AG08395 (cell line): ENCODE measurements at places on chromosomes 5 and 9.

GRCh38 chr9:106622164-106622487, 240.8 kb upstream of the ZNF462 start:
- DNase-seq = no peak

- no peak for DNase-seq
Observed at GRCh38 chr5:173699966-173700365, 83.5 kb upstream of the BOD1 start.

DNA sequence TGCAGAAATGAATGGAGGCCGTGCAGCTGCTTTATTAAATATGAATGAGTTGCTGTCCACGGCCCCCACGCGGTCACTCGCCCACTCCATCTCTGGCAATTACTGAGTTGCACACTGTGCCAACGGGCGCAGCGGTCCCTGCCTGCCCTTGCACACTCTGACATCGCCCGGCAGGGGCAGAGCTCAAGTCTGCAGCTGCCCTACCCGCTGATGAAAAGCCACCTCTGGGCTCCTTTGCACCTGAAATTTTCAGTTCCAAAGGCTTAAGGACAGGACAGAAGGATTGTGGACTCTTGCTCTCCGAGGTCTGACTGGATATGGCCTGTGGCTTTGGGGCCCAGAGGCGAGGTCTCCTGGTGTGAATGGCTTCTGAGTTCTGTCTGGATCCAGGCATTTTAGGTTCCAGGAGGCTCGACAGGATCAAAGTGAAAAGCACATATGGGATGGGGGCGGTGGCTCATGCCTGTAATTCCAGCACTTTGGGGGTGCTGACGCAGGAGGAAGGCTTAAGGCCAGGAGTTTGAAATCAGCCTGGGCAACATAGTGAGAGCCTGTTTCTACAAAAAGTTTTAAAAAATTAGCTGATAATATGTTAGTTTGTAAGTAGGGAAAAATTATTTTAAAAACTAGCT, 201.8 kb downstream of the PAX5 start:
- DNase-seq = no peak

- no peak for DNase-seq
Observed at GRCh38 chr5:141490271-141490670, 1.4 kb downstream of the PCDHGC5 start.

DNA sequence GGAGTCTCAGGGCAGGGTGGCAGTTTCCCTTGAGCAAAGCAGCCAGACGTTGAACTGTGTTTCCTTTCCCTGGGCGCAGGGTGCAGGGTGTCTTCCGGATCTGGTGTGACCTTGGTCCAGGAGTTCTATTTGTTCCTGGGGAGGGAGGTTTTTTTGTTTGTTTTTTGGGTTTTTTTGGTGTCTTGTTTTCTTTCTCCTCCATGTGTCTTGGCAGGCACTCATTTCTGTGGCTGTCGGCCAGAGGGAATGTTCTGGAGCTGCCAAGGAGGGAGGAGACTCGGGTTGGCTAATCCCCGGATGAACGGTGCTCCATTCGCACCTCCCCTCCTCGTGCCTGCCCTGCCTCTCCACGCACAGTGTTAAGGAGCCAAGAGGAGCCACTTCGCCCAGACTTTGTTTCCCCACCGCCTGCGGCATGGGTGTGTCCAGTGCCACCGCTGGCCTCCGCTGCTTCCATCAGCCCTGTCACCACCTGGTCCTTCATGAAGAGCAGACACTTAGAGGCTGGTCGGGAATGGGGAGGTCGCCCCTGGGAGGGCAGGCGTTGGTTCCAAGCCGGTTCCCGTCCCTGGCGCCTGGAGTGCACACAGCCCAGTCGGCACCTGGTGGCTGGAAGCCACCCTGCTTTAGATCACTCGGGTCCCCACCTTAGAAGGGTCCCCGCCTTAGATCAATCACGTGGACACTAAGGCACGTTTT, 3.5 kb upstream of the PHYHD1 start:
- DNase-seq = peak; percentile 86

- DNase-seq = no peak
Observed at GRCh38 chr5:95996904-95997723, 35.5 kb upstream of the ELL2 start.

DNA sequence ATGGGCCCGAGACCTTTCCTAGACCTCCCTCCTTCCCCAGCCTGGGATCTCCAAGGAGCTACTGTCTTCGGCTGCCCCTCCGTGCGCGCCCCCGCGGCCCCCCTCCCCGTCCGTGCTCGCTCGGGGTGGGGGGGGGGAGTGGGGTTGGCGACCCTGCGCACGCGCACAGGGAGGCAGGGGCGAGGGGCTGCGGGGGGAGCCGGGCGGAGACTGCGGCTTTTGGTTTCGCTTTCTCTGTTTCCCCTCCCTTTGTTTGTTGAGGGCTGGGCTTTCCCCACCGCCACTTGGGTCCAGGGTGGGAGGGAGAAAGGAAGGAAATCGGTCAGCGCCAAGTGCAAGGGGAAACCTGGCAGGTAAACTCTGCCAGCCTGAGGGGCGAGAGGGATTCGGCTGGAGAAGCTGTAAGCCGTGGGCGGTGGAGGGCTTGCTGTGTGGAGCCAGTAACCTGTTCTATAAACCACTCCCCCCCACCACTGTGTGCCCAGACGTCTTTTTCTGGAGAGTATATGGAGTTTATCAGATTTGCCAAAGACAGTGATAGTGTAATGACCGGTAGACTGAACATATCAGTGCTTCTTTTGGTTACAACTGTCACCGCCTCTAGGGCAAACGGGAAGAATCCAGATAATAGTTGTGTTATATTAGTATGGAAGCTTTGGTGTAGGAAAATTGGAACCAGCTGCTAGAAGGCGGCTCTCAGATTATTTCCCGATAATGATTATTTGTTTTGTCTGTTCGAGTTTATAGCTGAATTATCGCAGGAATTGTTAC, 684 bp downstream of the DNAJA1 start:
- DNase-seq = peak; percentile 45

- DNase-seq = no peak
Observed at GRCh38 chr5:178630475-178630930, 3.7 kb upstream of the CLK4 start.

- DNase-seq = no peak
Observed at GRCh38 chr5:114391321-114391720, 29.5 kb downstream of the KCNN2 start.

DNA sequence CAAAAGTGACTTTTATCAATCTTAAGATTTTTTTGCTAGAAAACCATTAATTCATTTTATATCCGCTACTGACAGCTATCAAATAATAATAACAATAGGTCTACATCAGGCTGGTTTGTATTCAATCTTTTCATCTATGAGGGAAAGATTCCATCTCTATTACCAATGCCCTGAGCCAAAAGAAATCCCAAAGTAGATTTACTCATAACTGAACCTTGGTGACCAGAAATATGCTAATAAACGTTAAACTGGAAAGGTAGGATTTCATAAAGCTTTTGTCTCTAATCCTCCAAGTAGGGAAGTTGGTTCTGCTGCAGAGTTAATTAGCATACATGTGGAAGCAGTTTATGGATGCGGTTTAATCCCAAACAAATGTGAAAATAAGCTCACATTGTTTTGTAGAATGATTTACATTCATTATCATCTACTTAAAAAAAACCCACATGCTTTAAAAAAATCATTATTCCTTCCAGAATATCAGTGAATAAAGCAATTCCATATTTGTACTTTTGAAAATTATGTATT, 715.5 kb downstream of the CETN3 start:
- DNase-seq = no peak

GRCh38 chr9:28774433-28775235, 1201.4 kb upstream of the C9orf72 start:
- DNase-seq = no peak

DNA sequence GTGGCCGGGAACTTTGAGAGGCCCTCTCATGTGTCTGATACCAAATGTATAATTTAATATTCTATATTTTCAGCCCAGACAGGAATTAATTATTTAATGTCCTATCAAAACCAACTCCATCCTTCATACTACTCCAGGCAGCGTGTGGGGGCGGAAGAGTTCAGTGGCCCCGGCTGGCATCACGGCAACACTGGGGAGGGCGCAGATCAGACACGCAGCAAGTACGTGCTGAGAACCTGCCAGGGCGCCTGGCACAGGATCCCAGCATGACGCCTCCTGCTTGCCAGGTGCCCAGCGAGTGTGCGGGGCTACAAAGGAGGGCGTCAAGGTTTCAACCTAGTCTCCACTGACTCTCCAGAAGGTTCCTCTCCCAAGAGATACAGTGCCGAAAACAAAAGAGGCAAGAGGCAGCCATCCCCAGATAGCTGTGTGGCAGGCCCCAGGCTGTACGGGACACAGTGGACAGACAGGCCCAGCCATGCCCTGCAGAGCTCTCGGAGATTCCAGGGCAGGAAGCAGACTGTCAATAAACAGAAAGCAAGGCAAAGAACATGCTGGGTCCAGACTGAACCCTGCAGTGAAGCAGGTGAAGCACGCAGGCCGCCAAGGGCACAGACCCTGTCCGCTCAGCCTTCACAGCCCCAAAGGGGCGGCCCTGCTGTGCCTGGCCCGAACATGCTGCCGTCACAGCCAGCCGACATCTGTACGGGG, 110.3 kb downstream of the VAV2 start:
- no peak for DNase-seq

DNA sequence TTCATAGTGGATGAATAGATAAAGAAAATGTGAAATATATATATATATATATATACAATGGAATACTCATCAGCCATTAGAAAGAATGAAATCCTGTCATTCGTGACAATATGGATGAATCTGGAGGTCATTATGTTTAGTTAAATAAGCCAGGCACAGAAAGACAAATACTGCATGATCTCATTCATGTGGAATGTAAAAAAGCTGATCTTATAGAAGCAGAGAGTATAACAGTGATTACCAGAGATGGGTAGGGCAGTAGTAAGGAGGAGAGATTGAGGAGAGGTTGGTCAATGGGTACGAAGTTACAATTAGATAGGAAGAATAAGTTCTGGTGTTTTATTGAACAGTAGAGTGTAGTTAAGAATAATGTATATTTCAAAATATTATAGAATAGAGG, 19.7 kb upstream of the PCDHAC2 start:
- no peak for DNase-seq

DNA sequence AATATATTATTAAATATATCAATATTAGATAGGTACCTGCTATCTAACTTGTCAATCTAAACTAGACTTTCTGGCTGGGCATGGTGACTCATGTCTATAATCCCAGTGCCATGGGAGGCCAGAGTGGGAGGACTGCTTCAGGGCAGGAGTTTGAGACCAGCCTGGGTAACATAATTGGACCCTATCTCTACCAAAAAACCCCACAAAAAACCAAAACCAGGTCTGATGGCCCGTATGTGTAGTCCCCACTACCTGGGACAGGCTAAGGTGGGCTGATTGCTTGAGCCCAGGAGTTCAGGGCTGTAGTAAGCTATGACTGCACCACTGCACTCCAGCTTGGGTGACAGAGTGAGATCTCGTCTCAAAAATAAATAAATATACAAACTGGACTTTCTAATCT, 55.0 kb downstream of the PJA2 start:
- no peak for DNase-seq

DNA sequence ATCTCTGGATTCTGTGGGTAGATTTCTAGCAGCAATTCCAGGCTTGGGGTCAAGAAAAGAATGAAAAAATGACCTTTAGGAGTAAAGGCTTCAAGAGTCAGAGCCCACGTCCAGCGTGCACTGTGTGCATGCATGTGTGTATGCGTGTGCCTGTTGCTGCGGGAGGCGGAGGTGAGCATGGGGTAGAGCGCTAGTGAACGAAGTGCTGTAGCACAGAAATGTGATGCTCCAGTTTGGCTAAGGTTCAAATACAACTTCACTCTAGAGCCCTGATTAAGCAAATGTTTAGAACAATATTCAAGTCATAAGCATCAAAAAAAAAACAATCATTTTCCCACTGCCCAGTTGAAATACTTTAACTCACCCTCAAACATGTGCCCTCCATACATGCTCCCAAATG, 403.9 kb downstream of the ZNF608 start:
- no peak for DNase-seq

- no peak for DNase-seq
Observed at GRCh38 chr9:76101075-76101474, 210.6 kb downstream of the PCSK5 start.

DNA sequence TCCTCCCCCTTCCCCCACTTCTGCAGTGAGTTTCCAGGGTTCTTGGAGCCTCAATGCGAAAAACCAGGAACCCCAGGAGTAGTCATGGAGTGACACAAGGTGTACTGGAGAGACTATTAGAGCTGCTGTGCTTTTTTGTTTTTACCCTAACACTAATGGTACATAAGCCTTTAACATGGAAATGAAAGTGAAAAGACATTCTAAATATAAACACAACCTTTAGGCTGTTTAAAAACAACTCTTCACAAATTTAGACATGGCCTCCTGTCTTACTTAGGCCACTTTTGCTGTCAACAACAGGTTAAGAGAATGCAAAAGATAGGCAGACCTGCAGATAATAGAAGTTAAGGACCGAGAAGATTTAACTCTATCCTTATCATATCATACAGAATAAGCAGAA, 232.2 kb downstream of the DENND1A start:
- no peak for DNase-seq

DNA sequence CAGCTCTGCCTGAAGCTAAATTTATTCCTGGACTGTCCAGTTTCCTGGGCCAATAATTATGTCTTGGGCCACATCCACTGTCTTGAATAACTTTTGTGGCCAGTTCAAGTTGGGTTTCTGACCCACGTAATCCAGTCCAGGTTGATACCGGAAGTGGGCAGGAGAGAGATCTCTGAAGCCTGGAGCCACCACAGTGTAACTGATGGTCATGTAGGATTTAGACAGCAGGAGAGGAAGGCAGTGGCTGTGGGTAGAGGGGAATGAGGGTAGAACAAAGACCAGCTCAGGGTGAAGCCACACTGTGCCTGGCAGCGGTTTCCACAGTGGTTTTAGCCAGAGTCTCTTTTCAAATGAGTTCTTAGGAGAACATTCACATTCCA, 30.2 kb downstream of the SH3PXD2B start:
- DNase-seq = no peak

- DNase-seq = no peak
Observed at GRCh38 chr5:100623719-100624118, 88.5 kb downstream of the FAM174A start.

- no peak for DNase-seq
Observed at GRCh38 chr5:23571059-23571458, 63.6 kb downstream of the PRDM9 start.

- no peak for DNase-seq
Observed at GRCh38 chr9:81497091-81497490, 192.3 kb downstream of the TLE1 start.

GRCh38 chr5:176927562-176927961, 28.4 kb upstream of the HK3 start:
- no peak for DNase-seq

DNA sequence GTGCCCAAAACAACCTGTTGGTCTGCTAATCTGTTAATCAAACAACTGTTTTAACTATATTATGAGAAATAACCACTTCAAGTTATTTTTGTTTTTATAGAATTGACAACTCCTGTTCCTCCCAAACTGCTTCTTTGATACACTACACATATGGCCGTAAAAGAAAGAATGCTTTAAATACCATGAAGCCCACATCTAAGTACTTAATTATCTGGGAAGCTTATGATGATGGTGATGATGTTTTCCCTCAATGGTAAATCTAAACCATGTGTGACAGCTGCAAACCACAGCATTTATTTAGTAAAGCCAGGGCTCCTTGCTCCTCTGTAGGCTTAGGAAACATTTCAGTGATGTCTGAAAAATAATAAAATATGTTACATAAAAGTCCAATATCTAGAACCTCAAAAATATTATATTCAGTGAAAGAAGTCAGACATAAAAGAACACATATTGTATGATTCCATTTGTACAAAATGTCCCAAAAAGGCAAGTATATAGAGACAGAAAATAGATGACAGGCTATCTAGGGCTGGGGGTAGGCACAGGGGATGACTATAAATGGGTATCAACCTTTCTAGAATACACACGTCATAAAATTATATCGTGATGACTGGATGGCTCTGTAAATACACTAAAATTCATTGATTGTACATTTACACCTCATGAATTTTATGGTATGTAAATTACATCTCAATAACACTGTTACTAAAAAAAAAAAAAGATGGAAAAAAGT, 154.1 kb downstream of the EFNA5 start:
- peak; percentile 36 for DNase-seq
